Mucosa of descending colon (tissue), 3 donors: ENCODE measurements at places on chromosomes 4 and X. TPM values are rescaled to one million over a fixed set of nuclear protein-coding genes. Genes with fewer than 3 reads are reported as not detected.
A peak's percentile ranks its signal among the peaks of the same experiment; 100 is the strongest.

GRCh38 chr4:140344101-140344500, 29.3 kb upstream of the SCOC start:
- DNase-seq = no peak

GRCh38 chr4:181536811-181537434, 706.3 kb upstream of the TENM3 start:
- DNase-seq = no peak

DNA sequence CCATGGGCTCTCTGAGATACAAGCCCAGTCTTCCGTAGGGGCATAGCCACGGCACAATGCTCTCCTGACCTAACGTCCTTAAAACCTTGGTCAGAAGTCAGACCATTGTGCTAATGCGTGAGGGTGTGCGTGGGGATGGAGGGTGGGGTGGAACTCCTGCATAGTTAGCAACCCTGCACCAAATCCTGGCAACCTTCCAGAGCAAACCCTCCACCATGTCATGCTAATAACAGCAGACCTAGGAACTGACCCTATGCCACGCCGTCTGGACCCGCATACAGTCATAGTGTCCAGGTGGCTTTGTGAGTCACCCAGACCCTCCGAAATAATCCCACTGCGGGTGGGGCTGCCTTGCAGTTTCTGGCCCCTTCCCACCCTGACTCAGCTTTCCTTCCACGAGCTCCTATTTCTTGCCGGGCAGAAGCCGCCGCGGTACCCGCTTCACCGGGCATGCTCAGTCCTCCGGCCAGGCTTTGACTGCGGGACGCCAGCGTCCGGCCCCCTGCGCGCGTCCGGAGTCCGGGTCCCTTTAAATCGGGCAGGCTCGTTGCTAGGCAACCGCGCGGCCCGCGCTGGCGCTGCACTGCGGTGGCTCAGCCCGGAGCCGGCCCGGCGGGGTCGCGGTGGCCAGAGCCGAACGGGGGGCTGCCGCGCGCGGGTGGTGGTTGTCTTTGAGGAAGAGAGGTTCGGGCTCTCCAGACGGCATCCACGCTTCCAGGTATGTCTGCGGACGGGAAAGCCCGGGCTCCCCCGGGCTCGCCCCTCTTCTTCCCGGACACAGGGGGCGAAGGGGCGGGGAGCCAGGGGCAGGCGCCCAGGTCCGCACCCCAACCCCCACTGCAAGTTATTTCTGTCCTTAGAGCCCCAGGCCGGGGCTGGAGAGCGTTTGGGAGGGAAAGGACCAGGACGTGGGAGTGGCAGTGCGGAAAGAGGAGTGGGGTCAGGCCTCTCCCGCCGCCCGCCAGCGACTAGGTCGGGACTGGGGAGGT, at the start of gene CCDC160:
CCDC160 (plus strand) TSS at position 557 of the 989 bp plus-strand sequence. CDS start 7,619 bp downstream, outside the sequence.
- peak; percentile 43 for DNase-seq

DNA sequence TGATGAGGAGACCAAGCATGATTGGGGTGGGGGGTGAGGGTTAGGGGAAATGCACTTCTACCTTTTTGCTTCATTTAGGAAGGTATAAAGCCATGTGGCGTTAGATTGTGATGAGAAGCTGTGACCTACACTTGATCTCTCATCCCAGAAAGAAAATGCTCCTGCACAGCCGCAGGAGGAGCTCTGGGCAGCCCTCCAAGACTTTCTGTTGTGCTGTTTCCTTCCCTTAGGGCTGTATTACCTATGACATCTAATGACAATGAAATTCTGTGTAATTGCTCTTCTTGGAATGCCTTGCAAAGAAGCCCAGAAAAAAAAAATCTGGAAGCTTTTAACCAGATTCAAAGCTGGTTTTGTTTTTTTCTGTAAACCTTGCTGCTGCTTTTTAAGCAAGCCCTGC, 13.4 kb downstream of the PRPS2 start:
- no peak for DNase-seq

DNA sequence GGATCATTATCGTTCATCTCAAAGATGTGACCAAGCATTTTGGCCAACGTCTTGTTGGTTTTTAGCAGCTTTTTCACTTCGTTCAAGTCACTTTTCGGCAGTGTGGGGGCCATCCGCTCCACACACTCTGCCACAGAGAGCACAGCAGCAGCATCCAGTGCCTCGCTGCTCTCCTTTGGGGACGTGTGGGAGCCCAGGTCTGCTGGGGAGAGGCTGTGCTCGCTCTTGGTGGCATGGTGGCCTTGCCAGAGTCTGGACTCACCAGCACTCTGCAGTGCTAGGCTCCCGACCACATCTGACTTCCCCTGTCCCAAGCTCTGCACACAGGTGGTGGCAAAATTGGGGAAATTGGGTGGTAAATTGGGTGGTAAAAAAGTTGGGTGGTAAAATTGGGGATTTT, 50.6 kb downstream of the GPR50 start:
- DNase-seq = no peak

DNA sequence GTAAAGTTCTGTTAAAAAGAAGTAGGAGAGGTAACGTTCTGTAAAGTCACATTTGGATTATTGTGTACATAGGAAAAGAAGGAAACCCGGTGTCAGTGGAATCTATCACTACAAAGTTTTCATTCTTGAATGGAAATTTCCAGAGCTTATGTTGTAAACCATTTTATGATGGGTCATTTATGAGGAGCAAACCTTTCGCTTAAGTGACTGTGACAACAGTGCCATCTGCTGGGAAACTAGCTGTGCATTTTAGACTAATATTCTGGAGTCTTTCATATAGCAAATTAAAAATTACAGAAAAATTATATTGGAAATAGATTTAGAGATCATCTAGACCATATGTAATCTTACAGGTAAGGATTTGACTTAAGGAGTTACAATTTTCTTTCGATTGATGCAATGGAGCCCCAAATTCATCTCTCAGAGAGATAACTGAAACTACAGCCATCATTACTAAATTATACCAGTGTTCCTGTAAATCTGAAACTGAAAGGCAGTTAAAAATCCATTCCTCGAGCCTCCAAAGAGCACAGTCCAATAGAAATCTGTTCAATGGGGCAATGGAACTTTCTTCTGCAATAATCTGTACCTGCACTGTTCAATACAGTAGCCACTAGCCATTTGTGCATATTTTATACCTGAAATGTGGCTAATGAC, 26.9 kb downstream of the ASB9 start:
- peak; percentile 76 for DNase-seq

The CXXC4 gene
- total RNA-seq = 4.2 TPM

The FAM184B gene
- total RNA-seq = 0.61 TPM
